ENCODE measurements at places on chromosomes 3 and 15.

DNA sequence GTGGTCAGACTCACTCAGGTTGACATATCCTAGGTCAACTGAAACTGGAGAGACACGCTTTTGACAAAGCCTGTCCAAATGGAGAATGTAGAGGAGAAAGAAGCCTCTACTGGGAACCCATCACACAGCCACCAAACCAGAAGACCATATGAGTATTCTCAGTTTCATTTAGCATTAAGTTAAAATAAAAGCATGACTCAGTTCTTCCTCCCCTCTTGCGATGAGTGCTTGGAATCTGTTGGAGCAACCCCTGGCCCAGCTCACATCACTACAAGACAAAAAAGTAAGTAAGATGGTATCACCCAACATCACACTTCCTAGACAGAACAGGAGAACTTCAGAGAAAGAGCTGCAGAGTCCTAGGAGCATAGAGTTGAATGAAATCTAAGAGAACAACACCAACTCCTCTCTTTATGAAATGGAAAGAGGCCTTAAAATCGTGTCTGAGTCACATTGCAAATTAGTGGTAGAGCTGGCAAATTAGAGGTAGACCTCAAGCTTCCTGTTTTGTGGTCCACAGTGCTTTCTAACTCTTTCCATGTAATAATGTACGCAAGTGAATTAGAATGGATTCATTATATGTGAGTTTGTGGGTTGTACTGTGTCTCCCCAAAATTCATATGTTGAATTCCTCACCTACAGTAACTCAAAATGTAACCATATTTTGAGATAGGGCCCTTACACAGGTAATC lies 51.2 kb downstream of the FGF12 start:
- no peak for DNase-seq

GRCh38 chr3:184884359-184885017 lies 72.5 kb downstream of the VPS8 start:
- DNase-seq: no peak

GRCh38 chr3:107430996-107431245 lies 53.7 kb downstream of the CCDC54 start:
- peak; percentile 17 for DNase-seq

GRCh38 chr3:18902081-18902793 lies 246.1 kb upstream of the KCNH8 start:
- DNase-seq: no peak

DNA sequence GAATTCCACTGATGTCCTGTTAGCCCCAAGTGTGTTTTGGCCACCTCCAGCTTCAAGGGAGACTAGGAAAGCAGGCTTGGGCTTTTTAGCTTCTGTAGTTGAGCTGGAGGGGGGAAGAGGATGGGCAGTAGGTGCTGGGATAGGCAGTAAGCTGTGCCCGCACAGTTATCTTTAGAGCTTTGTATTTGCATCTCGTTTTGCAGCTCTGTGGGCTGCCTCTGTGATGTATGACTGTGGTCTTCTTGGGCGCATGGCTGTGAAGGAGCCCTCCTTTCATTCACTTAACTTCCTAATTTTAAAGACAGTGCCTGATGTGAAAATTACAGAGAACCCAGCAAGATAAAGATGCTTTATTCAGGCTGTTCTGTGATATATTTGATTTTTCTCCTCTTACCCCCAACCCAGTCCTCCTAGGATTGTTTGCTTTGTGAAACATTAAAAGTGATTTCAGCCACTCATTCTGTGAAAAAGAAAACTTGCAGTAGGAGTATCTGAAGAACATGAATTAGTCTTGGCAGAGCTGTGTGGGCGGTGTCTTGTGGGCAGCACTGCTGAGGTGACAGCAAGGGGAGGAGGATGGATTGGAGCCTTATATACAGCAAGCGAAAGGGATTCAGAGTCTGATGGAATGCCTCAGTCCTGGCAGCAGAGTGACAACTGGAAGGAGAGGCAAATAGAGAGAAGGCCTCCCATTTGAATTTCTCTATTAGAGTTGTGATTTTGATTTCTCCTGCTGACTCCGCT lies 74.3 kb downstream of the LARS2 start:
- no peak for DNase-seq

DNA sequence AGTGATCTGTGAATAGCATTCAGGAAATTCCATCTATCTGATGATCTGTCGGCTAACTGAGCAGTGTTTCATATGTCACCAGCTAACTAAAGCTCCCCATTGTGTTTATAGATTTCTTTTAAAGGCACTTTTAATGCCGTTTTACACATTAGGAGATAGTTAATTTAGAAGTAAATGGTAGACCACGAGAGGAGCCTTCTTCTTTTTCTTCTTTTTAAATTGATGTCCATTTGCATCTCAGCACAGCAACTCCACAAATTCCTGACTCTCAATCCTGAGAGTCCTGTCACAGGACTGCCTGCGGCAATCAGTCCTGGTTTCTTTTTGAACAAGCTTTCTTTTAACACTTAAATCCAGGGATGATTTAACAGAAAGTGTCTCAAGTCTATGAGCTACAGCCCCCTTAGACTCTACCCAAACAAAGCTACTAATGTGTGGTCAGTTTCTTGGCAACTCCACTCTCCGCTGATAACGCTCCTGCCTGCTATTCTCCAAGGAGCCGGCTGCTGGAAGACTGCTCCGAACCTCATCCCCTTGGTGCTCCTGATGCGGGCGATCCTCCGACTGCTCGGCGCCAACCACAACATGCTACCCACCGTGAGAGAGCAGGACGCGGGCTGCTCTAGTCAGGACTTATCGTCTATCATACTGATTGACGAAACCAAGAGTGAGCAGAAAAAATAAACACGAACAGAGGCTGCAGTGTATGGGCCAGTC lies 421.4 kb downstream of the MECOM start:
- DNase-seq: no peak

GRCh38 chr3:37671926-37672325 lies 189.8 kb upstream of the CTDSPL start:
- no peak for DNase-seq

- no peak for DNase-seq
These were observed 241.6 kb upstream of the AZI2 start for GRCh38 chr3:28590216-28590615.

DNA sequence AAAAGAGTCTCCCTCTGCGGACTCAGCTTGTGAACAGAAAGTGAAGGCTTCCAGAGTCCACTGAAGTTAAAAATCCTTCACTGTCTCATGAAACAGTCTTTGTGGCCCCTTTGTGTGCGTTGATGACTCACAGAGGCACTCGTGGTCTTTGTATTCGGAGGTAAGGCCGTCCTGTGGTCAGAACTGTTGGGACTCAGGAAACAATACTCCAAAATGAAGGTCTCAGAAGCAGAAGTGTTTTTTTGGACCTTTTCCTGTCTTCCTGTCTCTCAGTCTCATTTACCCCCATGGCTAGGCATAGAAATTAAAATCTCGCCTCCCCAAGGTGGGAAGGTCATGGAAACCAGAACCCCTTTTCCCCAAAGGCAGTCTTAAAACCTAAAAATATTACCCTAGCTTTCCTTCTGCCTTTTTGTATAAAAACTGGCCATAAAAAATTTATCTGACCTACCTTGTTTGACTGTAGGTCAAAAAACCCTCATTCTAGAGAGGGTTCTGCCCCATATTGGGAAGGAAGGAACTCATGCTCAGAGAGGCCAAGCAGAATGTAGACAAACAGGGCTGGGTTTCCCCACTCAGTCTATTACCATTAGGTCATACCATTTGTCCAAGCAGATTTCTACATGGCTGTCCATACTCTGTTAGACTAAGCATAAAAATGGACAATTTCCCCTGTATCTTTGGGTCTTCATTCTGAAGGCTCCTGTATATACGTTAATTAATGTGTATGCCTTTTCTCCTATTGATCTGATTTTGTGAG lies 19.1 kb upstream of the EPB42 start:
- DNase-seq: no peak

- peak; percentile 88 for DNase-seq
These were observed 589 bp downstream of the NEIL1 start for GRCh38 chr15:75347222-75348033.

DNA sequence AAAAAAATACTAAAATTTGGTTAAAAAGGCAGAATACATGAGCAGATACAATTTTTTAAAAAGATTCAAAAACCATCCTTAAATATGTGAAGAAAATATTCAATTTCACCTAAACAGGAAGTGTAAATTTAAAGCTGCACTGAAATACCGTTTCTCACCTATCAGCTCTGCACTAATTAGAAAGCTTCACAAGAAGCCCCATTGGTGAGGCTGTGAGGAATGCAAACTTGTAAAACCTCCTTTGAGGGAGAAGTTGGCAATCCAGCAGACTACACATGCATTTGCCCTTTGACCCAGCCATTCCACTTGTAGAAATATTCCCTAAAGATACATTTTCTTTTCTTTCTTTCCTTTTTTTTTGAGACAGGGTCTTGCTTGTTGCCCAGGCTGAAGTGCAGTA lies 18.8 kb downstream of the BLM start:
- no peak for DNase-seq

DNA sequence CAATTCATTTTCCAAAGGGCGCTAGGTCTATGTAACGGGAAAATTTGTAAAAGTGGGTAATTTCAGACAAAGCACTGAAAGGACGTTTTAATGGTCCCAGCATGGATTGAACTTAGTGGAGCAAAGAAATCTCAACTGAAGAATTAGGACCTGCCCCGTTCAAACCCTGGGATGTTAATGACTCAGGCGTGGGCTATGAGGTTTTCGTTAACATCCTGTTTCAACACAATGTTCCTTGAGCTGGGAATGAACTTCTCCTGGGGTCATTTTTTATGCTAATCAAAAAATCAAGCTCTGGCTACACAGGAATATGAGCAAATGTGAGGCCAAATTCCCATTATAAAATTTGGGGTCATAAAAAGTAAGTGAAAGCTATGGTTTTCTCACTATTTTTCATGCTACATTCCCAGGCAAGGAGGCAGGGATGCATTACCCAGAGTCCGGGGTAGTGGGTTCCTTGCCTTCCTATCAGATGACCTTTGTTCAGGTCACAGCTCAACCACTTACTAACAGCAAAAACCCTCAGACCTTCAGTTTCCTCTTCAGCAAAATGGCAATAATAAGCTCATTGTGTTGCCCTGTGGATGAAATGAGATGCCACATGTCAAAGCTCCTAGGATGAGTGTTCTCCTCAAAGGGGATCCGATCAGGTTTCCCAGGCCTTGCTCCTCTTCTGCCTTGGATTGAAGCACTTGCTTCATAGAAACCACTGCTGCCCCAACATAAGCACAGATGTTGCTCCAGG lies 271.4 kb downstream of the ARRDC4 start:
- no peak for DNase-seq

DNA sequence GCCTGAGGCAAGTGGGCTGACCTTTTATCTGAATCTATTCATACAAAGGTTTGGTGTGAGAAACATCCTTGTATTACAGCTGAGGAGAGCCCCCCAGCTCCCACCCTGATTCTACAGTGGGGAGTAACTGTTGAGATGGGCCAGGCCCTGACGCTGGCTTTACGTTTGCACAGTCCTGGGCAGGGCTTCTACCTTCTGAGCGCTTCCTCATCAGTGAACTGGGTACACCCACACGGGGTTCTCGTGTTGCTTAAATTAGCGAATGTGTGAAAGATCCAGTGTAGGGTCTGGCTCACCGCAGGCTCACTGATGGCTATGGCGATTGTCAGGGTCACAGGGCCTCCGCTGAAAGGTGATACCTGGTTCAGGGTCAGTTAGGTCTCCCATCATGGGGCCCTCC lies 7.3 kb upstream of the GHRL start:
- DNase-seq: no peak

DNA sequence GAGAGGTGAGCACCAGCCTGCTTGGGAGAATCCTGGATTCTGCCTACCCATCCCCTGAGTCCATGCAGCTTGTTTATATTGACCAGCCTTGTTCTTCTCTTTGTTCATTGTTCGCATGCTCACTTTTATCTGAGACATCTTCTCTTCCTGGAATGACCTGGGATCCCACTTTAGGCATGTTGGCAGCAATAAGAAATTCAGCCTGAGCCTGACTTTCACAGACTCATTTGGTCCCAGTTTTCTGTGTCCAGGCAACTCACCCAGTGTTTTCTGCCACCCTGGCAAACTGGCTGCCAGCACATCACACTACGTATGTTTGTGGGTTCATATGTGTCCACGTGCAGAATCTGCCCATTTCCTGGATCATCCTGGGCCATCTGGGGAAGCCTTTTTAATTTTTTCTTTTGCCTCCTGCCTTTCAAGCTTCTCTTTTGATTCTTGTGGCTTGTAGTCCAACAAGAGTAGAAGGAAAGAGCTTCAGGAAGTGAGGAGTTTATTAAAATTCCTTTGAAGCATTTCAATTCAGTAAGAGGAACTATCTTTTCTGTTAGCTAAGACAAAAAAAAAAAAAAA lies 199.9 kb downstream of the FNDC3B start:
- no peak for DNase-seq

DNA sequence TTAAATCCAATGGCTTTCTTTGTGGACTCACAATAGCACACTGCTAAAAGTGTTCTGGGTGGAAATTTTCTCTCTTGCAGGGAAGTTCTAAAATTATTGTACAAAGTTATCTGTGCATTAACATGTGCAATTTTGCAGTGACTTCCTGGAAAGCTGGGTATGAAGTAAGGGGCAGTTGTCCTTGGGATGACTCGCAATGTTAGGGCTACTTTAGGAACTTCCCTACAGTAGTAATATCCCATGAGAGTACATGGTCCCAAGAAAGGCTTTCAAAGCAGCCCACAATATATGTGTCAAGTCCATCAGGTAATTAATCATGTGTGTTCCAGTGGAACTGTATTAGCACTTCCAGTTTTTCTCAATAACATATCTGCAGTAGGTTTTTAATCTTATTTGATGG lies 201.0 kb upstream of the UBE2E2 start:
- no peak for DNase-seq

DNA sequence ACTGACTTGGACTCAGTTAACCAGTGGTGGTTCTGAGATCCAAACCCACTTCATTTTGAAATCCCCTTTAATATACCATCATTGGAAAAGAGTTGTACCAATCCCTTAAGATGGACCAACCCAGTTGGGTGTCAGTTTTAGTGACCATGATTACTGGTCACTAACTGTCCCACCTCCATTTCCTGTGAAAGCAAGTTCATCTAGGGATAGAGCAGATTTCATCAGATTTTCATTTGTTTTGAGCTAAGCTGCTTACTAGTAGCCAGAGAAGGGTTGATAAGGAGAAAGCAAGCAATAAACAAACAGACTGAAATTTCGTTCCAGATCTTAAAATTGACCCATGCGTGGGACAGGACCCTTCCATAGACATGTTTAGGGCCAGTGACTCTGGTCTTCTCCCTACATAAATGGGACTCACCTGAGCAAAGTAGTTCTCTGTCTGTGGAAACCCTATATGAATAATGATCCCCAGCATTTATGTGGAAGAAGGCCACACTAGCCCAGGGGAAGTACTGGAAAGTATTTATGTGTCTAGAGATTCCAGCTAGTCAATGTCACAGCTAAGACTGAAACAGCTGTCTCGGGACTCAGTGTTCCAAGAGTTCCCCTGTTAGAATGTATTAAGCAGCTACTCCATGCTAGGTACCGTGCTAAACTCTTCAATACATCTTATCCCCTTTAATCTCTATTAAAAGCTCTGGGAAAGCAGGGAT lies 196.0 kb upstream of the BCL6 start:
- no peak for DNase-seq
